WTC11 (cell line): ENCODE measurements at places on chromosomes 5 and 9.
A peak's percentile ranks its signal among the peaks of the same experiment; 100 is the strongest.

GRCh38 chr9:92618633-92619225 is 51.2 kb downstream of the IPPK start:
- DNase-seq = no peak

GRCh38 chr5:62645223-62645622 is 66.6 kb downstream of the LRRC70 start:
- DNase-seq = no peak

DNA sequence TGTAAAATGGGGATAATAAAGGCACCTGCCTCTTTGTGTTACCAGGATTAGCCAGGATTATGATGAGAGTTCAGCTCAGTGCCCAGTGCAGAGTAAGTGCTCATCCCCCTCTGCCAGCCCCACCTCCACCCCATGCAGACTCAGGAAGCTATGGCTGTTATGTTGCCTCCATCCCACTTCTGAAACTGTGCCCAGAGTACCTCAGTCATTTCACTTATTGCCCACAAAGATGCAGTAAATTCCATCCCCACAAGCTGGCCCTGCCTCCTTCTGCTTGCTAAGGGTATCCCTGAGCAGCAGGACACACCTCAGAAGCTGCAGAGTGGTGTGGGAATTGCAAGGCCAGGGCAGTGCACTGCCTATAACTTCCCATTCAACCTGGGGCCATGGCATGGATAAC is 415.1 kb downstream of the SPOCK1 start:
- no peak for DNase-seq

DNA sequence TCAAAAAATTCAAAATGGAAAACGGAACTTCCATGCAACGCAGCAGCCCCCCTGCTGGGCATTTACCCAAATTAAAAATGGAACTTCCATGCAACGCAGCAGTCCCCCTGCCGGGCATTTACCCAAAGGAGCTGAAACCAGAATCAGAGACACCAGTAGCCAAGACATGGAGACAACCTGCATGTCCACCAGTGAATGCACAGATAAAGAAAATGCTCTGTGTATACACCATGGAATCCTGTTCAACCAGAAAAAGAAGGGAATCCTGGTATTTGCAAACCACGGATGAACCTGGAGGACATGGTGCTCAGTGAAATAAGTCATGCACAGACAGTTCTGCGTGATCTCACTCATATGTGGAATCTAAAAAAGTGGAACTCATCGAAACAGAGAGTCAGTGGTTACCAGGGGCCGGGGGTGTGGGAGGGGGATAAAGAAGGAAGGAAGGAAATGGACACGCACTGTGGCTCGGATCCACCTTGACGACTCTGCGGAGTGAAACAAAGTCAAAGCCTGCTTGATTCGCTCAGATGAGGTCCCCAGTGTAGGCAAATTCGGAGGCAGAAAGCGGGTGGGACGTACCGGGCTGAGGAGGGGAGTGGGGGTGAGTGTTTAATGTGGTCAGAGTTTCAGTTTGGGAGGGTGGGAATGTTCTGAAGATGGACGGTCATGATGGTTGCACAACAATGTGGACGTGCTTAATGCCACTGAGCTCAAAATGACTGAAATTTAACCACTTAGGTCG is 40.2 kb upstream of the EXOC3 start:
- DNase-seq = no peak

- DNase-seq = peak; percentile 89
These were observed 26.3 kb downstream of the PTGES start for GRCh38 chr9:129726322-129727160.

GRCh38 chr9:113602126-113603047 is 138.9 kb downstream of the RGS3 start:
- DNase-seq = peak; percentile 76

GRCh38 chr5:2172471-2172870 is 289.7 kb upstream of the IRX4 start:
- DNase-seq = no peak

GRCh38 chr5:17160756-17161040 is 56.7 kb upstream of the BASP1 start:
- DNase-seq = no peak

- no peak for DNase-seq
These were observed 18.4 kb downstream of the SLC25A46 start for GRCh38 chr5:110757118-110757729.

GRCh38 chr5:54186912-54187445 is 123.4 kb downstream of the ARL15 start:
- DNase-seq = no peak

GRCh38 chr5:134430001-134430569 is 18.4 kb upstream of the CDKN2AIPNL start:
- peak; percentile 33 for DNase-seq

GRCh38 chr9:114085387-114085789 is 7.3 kb upstream of the AMBP start:
- DNase-seq = no peak

DNA sequence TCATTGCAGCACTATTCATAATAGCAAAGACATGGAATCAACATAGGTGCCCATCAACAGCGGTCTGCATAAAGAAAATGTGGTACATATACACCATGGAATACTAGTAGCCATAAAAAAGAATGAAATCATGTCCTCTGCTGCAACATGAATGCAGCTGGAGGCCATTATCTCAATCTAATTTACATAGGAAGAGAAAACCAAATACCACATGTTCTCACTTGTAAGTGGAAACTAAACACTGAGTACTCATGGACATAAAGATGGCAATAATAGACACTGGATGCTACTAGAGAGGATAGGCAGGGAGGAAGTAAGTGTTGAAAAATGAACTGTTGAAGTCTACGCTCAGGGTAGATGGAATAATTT is 203.9 kb upstream of the CDH9 start:
- DNase-seq = no peak

DNA sequence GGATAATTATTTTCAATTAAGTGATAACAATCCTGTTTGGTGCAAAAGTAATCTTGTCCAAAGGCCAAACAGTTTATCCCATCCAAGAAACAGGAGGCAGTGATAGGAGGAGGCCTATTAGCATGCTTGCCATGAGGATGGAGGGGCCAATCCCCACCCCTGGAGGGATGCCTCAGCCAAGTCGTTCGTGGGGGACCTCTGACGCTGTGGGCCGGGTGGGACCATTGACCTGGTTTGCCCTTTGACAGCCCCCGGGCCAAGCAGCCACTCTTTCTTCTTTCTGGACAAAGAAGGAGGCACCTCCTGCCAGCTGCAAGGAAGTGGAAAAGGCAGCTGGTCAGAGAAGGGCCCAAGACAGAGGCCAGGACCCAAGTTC is 39.5 kb upstream of the GRHPR start:
- no peak for DNase-seq

DNA sequence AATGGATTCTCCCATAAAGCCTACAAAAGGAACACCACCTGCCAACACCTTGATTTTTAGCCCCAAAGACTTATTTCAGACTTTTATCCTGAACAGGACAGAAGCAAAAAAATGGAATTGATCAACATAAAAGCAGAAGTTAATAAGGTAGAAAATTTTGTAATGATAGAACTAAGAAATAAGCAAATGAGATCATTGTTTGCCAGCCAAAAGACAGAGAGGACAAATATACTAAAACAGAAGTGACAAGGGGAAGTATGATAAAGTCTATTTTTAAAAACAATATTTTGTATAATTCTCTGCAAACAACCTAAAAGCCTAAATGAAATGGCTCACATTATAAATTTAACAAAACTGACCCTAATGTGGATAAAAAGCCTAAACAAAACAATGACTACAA is 110.5 kb upstream of the PRSS3 start:
- DNase-seq = no peak

DNA sequence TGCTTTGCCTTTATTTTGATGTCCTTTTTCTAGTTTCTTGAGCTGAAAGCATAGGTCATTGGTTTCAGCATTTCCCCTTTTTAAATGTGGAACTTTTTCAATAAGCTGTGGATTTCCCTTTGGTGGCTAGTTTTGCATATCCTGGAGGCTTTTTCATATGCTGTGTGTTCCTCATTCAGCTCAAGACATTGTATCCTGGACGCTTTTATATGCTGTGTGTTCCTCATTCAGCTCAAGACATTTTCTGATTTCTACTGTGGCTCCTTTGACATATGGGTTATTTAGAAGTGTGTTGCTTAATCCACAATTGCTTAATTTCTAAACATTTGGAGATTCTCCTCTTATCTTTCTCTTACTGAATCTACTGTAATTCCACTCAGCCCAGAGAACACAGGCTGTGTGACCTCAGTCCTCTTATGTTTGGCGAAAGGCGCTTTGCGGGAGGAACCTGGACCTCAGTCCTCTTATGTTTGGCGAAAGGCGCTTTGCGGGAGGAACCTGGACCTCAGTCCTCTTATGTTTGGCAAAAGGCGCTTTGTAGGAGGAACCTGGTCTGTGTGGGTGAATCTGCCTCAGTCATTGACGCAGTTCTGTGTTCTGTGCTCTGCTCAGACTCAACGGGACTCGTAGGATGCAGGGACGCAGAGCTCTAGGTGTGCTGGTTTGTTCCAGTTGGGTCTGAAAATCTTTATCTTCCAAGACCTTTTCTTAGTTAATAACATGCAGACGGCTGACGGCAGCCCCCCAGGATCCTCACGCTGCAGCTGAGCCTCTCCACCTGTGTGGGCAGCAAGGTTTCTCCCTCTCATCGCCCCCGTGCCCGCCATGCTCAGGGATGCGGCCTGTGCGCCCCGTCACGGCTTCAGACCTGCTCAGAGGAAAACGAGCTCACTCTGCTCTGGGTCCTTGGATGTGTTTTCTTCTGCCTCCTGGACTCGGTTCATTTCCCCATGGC is 6.0 kb upstream of the SLC9A3 start:
- DNase-seq = no peak

DNA sequence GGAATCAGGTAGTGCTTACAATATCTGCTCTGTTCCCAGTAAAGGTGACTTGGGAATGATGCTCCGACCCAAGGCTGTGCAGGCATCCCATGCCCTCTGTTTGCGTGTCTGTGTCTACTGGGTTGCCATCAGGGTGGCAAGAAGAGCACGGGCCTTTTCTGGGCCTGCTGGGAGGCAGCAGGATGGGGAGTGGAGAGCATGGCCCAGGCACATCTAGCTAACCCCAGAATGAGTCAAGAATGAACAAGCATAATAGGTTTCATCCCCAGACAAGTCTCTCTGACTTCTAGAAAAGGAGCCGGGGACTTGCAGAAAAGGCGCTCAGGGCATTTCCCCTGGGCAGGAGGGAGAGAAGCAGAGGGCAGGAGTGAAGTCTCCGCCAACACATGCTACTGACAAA is 260.4 kb downstream of the IRX1 start:
- DNase-seq = no peak
